ENCODE measurements at places on chromosomes 16 and 17. TPM values are rescaled to one million over a fixed set of nuclear protein-coding genes. Genes with fewer than 3 reads are reported as not detected.

- no peak for DNase-seq
Observed at GRCh38 chr17:51180486-51180885, 14.3 kb downstream of the NME2 start.

DNA sequence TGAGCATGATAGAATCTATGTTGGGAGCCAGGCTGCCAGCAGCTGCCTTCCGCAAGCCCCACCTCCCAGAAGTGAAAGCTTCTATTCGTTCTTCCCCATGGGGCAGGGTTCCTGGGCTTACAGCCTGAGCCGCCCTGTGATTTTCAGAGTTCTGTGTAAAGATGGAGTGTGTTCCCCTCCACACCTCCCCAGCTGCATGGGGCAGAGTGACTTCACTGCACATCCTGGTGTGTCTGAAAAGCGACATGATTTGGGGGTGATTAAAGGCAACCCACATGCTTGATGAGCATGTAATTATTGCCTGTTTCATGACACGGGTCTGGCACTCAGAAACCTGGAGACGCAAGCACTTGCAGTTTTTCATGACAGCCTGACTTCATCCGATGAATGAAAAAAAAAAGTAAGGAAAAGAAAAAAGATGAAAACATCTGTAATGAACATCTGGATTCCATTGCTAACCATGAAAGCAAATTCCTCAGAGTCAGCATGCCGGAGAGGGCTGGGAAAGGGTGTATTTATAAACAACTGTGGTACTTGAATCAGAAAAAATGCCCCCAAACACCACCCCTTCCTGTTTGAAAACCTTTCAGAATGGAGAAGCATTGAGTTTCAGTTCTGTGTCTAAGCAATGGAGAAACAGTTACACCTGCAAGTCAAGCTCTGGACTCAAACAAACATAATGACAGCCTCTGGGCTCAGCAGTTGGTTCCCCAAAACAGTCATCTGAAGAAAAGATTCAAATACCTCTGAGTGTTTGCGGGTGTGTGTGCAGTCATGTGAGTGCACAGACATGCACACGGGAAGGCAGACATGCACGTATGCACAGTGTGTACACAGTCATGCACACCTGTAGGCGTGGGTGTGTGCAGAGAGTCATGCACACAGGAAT is 266.0 kb downstream of the ENGASE start:
- no peak for DNase-seq

GRCh38 chr16:14111713-14112538 is 40.8 kb downstream of the MRTFB start:
- DNase-seq: no peak

DNA sequence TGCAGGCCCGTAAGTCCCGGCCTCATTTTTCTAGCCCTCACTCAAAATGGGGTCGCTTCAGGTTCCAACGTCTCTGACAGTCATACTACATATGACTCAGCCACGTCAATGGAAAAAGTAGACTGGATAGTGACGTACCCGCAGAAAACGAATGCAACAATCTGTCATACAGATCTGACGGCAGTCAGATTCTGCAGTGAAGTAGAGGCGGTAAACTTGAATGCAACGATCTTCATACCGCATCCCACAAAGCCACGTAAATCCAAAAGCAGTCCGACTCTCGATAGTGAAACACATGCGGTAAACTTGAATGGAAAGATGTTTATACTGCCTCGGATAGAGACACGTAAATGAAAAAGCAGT is 38.4 kb upstream of the ARL4D start:
- DNase-seq: peak; percentile 22

DNA sequence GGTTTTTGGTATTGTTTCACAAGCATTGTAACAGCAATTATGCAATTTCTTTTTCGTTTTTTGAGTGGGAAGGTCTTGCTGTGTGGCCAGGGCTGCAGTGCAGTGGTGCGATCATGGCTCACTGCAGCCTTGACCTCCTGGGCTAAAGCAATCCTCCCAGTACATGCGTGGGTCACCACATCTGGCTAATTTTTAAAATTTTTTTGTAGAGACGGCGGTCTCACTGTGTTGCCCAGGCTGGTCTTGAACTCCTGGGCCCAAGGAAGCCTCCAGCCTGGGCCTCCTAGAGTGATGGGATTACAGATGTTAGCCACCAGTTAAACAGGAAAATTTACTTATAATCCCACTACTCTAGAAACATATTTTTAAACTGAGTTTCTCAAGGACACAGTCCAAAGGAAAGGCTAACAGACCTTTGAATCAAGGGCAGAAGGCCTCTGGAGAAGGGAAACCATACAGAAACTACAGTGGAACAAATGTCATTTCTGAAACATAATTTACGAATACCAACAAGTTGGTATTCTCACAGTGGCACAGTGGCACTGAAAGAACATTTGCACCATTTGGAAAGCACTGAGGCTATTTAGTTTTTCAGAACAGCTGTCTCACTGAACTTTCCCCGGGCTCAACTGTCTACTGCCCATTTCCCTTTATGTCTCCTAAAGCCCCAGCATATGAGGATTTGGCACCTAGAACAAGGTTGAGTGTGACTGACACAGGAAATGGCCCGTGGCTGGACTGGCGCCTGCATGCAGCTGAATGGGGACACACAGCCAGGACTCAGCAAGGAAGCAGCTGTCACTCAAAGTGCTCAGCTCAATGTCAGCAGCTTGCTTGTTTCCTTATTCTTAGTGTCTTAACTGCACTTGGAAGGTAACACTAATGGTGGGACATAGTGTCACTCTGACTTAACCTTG is 2.8 kb upstream of the PRKAR1A start:
- DNase-seq: no peak

DNA sequence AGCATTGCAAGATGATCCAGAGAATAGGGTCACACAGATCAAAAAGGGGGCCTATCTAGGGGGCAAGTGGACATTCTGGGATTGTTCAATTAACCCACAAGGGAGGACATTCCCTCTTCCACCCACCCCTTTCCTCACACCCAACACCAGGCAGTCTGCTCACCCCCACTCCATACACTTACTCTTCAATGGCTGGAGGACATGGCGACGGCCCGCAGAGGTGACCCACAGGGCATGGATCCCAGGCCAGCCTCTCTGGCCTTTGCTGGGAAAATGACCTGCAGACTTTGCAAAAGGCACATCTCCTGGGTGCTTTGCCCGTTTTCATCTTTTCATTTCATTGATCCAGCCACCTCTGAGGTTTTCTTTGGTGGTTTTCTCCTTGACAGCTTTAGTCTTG is 1.7 kb upstream of the CACNG5 start:
- no peak for DNase-seq

SLC35G3 gene
- total RNA-seq: not detected

BTBD17 gene
- 1.4 TPM for total RNA-seq

TM4SF5 gene
- total RNA-seq: not detected

DNA sequence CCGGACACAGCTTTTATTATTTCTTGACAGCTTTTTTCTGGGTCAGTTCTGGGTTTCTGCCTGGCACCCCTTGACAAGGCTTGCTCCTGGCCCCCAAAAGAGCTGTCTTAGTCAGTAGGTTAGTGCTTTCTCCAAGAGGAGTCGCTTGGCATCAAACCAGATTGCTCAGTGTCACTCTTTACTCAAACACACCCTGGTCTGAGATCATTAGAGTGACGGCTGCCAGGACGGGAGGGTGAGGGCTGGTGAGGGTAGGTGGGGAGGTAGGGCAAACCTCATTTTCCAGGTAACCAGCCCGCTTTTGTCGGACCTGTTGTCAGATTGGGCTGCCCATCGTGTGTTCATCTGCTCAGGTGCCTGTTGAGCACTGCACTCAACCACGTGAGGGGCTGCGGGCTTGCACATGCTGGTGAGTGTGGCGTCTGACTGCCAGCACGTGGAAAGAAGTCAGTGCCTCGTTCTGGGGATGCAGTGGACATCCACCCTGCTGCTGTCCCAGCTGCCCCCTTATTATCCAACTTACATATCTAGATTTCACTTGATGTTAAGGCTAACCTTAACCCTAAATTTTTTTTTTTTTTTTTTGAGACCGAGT is 12.4 kb downstream of the TMEM94 start:
- no peak for DNase-seq

DNA sequence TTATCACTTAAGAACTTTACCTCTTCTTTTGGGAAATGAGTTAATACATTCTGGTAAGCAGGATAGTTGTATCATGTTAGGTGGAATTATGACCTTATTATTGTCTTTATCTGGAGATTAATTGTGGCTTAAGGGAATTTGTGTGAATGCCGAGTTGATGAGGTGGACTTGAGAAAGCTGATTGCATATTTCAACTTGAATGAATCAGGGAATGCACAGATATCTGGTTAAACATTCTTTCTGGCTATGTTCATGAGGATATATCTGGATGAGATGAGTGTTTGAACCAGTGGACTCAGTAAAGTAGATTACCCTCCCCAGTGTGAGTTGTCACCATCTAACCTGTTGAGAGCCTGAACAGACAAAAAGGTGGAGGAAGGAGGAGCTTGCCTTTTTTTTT is 326.1 kb upstream of the GOT2 start:
- no peak for DNase-seq

DNA sequence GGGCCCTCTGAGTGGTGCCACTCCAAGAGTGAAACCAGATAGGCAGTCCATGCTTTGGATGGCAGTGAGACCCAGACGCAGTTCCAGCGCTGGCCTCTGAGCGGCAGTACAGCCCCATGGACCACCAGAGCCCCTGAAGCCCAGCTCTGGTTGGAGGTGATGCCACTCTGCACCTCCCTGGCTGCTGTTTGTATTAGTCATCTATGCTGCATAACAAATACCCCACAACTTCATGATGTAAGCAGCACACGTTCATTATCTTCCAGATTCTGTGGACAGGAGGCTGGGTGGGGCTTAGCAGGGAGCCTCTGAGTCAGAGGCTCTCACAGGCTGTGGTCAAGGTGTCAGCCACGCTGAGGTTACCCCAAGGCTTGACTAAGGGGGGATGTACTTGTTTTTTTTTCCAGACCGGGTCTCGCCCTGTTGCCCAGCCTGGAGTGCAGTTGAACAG is 5.1 kb upstream of the NME4 start:
- peak; percentile 92 for DNase-seq

- DNase-seq: no peak
Observed at GRCh38 chr16:62805221-62805857, 769.1 kb upstream of the CDH8 start.

- DNase-seq: no peak
Observed at GRCh38 chr17:37519251-37519985, 29.7 kb downstream of the DUSP14 start.

DNA sequence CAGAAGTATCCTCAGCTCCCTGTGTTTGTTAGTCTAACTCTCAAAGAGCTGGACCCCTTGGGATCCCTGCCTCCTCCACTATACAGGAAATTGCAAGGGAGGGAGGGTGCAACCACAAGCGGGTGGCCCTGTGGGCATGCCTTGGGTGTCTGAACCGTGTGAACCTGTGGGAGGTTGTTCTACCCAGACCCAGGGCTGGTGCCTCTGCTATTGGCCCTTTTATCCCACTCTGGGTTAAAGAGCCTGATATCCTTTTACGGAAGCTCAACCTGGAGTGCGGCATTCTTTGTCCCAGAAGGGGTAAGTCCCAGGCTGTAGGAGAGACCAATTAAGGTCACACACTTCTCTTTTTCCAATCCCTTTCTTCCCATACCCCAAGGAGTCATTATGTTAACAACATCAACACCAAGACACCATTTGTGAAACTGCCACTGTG is 53.4 kb downstream of the ARSG start:
- no peak for DNase-seq

DNA sequence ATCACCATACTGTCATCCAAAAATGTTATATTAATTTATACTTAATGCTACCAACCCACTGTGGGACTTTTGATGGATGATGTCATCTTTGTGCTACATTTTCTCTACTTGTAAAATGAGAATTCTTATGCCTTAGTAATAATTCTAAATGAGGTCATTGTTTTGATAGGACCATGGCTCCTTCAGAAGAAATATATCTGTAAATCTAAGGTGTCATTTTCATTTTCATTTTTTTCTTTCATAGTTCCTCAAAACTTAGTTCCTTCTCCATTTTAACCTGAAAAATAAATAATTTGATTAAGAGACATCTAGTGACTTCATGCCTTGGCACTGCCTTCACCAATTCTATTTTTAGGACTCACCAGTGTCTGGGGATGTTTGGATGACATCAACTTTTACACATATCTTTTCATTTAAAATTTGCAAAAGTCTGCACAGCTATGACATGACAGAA is 48.7 kb downstream of the GPRC5B start:
- DNase-seq: no peak

GRCh38 chr17:39349246-39349645 is 52.2 kb downstream of the FBXL20 start:
- DNase-seq: no peak

SRCAP gene
- total RNA-seq: 7.4 TPM

- DNase-seq: peak; percentile 93
Observed at GRCh38 chr17:62679866-62680377, 52.5 kb downstream of the MRC2 start.

GRCh38 chr17:48990882-48991357 is 6.3 kb upstream of the IGF2BP1 start:
- DNase-seq: peak; percentile 72

DNA sequence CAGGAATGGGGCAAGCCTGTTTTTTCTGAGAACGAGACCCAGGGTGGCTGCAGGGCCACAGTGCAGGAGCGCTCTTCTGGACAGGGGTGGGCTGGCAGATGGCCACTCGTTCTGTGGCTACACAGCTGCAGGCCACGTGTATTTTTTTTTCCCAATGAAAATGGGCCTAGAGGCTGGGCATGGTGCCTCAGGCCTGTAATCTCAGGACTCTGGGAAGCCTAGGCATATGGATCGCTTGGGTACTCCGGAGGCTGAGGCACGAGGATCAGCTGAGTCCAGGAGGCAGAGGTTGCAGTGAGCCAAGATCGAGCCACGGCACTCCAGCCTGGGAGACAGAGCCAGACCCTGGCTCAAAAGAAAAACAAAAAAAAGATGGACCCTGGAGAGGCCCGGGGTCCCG is 6.8 kb downstream of the UNKL start:
- peak; percentile 38 for DNase-seq

- no peak for DNase-seq
Observed at GRCh38 chr17:43314611-43315011, 80.8 kb upstream of the RNU2-1 start.

DNA sequence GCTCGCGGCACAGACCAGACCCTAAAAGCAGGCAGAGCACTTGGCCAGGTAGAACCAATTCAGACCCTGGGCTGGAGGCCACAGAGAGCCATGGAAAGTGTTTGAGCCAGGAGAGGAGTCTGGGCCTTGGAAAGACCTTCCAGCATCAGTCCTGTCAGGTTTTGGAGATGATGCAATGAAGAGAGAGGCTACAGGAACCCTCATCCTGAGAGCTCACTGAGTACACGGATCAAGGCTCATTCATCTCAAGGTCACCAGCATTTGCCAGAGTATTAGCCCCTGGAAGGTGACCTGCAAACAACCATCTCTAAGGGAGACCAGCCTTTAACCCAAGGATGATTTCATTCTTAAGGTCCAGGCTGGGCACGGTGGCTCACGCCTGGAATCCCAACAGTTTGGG is 27.8 kb downstream of the TLE7 start:
- no peak for DNase-seq

CEP112 gene
- 2.0 TPM for total RNA-seq

- DNase-seq: peak; percentile 51
Observed at GRCh38 chr16:66578651-66579531, at the start of gene CMTM2. Gene CMTM2 (plus strand): TSS chr16:66579463. CDS start chr16:66579608, 145 bp downstream.

- DNase-seq: no peak
Observed at GRCh38 chr16:30372038-30372712, 1.9 kb upstream of the TBC1D10B start.

Data from H7 (cell line).